ENCODE measurements at places on chromosomes 12 and 14. TPM values are rescaled to one million over a fixed set of nuclear protein-coding genes. Genes with fewer than 3 reads are reported as not detected.

- no peaks in the 10 kb centered on the region for H3K4me1 ChIP-seq
- peak overlapping the region; percentile 97 for H3K27ac ChIP-seq
- H3K4me3 ChIP-seq: peak overlapping the region; percentile 78
- H3K36me3 ChIP-seq: no peaks in the 10 kb centered on the region
- no peak for DNase-seq
Measured at GRCh38 chr12:106773286-106774004, 1.0 kb upstream of the RIC8B start.

DNA sequence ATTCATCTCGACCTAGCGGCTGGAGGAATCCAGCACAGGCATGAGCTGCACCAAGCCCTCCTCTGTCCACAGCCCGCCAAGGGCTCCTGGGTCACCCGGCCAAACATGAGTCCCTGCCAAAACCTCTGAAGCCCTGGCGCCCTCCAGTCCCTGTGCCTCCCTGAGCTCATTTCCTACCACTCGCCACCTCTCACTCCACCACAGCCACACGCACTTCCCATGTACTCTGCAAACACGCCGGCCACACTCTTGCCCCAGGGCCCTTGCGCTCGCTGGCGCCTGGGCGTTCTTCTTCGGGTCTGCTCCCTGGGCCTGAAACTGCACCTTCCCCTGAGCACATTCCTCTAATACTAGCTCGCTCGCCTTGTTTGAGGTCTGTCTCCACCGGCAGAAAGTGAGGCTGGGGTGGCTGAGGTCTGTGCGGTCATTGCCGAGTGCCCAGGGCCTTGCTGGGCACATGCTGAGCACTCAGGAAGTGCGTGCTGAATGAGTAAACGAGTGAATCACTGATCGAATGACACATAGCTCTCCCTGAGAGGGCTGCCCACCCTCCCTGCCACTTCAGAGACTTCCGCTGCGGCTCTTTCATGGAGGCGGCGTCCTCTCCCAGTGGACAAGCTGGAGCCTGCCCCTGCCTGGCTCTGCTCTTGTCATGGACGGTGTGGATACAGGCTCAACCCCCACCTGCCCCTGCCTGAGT is 33.7 kb upstream of the DLK1 start:
- no peaks in the 10 kb centered on the region for H3K27me3 ChIP-seq
- H3K36me3 ChIP-seq: no peaks in the 10 kb centered on the region
- DNase-seq: peak; percentile 38
- H3K4me1 ChIP-seq: no peaks in the 10 kb centered on the region
- no peak overlapping the region for H3K4me3 ChIP-seq

GRCh38 chr12:6201213-6201608 is 1.0 kb downstream of the CD9 start:
- peak overlapping the region; percentile 88 for H3K4me3 ChIP-seq
- H3K27ac ChIP-seq: peak overlapping the region; percentile 98
- no peaks in the 10 kb centered on the region for H3K36me3 ChIP-seq
- peak; percentile 72 for DNase-seq
- no peaks in the 10 kb centered on the region for H3K27me3 ChIP-seq

- H3K27me3 ChIP-seq: no peaks in the 10 kb centered on the region
- no peaks in the 10 kb centered on the region for H3K36me3 ChIP-seq
- peak overlapping the region; percentile 7 for H3K4me3 ChIP-seq
- H3K4me1 ChIP-seq: no peaks in the 10 kb centered on the region
- no peak for DNase-seq
Measured at GRCh38 chr12:76556368-76556767, 3.2 kb downstream of the OSBPL8 start.

TEX52 gene
- not detected for total RNA-seq
